ENCODE measurements at places on chromosomes 4 and X.

- no peak for DNase-seq
Observed at GRCh38 chr4:43244688-43245382, 352.3 kb downstream of the GRXCR1 start.

GRCh38 chr4:61128682-61129081 lies 71.4 kb upstream of the ADGRL3 start:
- DNase-seq = no peak

DNA sequence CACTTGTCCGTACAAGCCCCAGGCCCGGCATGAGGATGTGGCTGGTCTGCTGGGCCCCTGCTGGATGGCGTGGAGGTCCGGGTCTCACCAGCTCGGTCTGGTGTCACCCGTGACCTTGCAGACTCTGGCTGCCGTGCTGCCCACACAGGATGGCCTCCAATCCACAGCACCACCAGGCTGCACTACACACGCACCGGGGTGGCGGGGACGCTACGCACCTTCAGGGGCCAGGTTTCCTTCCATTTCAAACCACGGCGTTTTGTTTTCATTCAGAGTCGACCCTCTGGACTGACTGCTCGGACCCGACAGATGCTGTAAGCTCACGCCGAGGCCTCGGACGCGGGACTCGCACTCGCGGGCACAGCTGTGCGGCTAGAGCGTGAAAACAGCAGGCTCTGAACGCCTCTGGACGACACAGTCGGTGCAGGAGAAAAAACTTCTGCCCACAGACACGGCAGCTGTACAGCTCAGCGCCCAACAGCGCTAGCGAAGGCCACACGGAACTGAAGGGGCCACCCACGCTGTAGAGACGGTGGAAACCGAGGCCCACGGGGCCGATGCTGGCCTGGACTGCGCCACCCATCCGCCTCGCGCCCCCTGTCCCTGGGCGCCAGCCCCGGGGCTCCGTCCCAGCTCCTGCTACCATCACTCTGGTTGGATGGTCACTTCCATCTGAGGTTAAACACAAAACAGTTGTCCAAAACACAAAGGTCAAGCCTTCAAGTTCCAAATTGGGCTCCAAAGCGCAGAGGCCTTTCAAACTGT lies 40.0 kb downstream of the FAM53A start:
- DNase-seq = no peak

DNA sequence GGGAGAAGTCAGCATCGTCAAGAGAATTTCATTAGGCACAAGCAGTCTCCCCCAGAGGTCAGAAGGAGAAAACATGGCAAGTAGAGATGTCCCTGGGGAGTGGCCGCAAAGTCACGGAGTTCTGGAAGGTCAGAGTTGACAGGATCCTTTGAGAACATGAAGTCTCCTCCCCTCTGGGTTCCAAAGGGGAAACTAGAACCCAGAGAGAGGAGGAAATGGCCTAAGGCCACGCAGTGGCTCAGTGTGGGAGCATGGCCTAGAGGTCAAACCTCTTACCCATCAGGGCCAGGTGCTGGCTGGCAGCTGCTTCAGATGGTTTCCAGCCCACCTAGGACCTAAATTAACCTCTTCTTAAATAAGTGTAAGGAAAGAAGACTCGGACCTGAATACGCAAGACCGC lies 884 bp downstream of the IDH3G start:
- DNase-seq = peak; percentile 12

GRCh38 chr4:166341992-166342391 lies 469.0 kb downstream of the TLL1 start:
- no peak for DNase-seq

GRCh38 chr4:71231129-71232055 lies 107.4 kb upstream of the SLC4A4 start:
- DNase-seq = no peak

- no peak for DNase-seq
Observed at GRCh38 chr4:151114338-151114737, 14.9 kb downstream of the RPS3A start.

GRCh38 chrX:152943826-152944225 lies 46.0 kb downstream of the ZNF185 start:
- DNase-seq = no peak

- DNase-seq = no peak
Observed at GRCh38 chrX:17411205-17411604, 36.2 kb downstream of the NHS start.

DNA sequence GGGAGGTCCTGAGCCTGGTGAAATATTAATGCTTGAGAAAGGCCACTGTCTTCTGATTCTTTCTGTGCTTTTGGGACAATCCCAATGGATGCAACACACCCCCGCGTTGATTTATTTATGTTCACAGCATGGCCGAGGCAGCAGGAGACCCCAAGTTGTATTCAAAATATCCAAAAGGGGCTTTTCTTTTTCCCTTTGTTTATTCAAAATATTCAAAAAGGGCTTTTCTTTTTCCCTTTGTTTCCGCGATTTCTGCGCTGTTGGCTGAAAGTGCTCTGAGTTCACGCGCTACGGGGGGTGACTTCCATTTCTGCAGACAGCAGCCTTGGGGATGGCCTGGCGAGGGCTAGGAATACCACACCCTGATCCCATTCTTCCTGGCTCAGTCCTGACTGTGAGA lies 59.5 kb upstream of the PPP2R3B start:
- no peak for DNase-seq

DNA sequence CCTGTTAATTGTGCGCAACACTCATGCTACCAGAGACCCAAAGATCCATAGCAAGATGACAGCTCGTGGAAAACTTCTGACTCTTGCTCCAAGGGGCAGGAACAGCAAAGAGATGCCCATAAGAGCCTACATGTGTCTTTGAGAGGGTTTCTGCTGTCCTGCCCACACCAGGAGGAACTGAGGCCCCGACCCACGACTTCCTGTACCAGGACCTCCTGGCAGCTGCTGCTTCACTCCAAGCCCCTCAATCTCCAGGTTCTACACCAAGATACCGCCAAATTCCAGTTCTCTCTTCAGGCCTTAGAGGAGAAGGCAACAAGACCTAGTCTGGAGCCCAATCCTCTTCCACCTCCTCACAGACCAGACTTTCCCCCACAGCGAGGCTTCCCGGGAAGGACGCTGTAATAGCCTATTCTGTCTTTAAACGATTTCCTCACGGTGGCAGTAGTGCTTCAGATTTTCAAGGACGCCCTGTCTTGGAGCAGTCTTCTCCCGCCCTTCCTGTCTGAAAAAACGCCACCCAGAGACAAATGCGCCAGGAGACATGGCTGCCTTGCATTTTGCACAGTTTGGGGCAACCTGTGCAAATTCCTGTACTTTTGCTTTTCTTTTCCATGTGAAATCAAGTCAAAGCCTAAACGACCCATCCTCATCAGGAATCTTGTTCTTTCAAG lies 230.2 kb upstream of the STK26 start:
- peak; percentile 77 for DNase-seq

DNA sequence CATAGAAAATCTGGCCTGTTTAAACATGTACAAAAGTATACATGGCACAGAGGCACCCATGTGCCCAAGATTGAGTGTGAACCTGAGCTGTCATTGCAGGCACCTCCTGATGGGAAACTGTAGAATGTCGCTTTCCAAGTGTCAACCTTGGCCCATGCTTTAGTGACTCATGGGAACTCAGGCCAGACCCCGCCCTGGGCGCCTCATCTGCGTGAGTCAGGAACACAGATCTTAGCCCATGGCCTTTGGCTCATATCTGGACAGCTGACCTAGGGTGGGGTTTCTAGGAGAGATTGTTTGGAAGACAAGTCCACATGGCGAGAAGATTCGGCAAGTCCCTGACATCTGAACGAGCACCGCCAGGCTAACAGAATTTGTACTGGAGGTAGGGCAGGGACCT lies 50.0 kb downstream of the CYTL1 start:
- no peak for DNase-seq

GRCh38 chrX:72465889-72466288 lies 106.8 kb downstream of the HDAC8 start:
- no peak for DNase-seq

- no peak for DNase-seq
Observed at GRCh38 chr4:31125496-31125895, 405.3 kb downstream of the PCDH7 start.

DNA sequence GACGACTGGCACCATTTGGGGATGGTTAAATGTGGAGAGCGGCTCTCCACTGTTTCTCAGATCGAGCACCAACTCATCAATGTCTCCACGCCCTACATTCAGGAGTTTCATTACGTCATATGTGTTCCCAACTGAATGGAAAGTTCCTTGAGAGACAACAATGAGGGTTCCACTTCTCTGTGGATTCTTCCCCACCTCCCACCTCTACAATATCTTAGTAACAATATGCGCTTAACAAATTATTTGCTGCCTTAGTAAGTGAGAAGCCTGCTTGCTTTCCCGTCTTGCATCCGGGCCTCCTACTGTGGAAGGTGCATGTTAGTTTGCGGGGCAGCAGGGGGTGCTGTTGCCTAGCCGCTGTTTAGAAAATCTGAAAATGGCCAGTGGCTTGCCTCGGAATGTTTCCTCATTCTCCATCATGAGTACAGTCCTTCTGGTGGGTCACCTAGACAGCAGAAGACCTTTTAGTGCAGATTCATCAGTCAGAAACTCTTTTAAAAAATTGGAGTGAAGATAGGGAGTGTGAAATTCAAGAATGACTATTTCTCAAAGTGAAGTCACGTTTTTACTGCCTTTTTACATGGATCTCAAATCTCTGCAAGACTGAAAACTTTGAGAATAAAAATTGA lies 55.7 kb downstream of the PHOX2B start:
- peak; percentile 66 for DNase-seq

GRCh38 chrX:128929271-128930057 lies 593.8 kb downstream of the SMARCA1 start:
- DNase-seq = no peak

DNA sequence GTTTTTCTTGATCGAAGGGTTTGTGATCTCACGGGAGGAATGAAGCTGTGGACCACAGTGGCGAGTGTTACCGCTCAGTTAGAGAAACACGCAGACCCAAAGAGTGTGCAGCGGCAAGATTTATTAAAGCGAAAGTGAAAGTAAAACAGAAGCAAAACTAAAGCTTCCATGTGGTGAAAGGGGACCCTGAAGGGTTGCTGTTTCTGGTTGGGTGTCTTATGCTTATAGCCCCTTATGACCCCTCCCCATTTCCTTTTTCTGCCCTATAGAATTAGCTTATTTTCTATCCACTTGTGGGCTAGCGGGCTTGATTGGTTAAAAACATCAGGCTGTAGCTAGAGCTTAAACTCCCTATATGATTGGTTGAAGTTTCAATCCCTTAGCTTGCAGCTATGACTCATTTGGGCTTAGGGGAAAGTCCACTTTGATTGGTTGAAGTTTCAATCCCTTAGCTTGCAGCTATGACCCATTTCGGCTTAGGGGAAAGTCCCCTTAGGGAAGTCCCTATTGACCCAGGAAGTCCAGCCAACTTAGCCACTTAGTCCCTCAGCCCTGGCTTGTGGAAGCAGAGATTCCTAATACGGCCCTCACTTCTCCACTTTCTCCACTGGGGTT lies 171.2 kb upstream of the NWD2 start:
- DNase-seq = no peak

DNA sequence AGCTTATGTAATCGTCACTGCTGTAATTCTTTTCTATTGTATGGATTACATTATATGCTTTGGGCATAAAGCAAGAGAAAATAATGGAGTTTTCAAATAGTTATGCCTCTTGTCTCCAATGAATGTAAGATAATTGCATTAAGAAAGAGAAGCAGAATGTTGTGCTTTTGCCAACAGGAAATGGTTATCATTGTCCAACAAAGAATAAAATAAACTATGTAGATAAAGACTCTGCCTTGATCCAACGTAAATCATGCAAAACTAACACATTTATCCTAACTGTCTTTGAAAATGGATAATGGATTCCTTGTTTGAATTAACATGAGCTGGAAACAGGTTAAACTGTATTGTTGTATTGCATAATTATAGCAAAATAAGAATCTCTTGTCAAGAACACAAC lies 1709.0 kb downstream of the PCDH7 start:
- DNase-seq = no peak

- DNase-seq = no peak
Observed at GRCh38 chr4:8316251-8316771, 46.8 kb downstream of the HTRA3 start.

GRCh38 chrX:19174401-19175025 lies 52.2 kb upstream of the ADGRG2 start:
- DNase-seq = peak; percentile 3

DNA sequence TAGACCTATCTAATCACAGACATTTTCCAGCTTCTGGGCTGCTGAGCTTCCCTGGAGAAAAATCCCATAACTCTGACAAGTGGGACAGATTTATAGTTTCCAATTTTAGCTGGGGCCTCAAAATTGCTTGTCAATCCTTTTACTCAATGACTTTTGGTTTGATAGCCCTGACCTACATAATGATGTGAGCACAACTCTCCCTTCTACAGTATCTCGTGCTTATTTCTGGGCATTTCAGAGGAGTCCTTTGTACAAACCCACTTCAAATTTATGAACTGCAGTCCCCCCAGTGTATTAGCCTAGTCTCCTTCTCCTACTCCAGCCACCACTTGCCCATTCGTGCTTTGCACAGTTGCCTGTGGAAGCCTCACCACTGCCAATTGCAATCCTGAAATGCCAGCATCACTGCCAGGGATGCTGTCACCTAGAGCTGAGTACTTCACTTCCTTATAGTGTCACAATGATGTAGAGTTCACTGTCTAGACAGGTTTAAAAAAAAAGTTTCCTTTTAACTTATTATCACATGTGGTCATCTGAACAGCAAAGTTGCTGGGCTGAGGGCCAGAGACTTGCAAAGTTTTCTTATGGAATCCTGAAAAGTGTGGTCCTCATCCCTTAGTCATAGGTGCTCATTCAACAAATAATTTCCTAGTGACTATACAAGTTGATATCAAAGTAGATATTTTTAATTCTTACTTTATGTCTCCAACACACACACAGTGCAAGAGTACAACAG lies 21.2 kb downstream of the TRAM1L1 start:
- DNase-seq = peak; percentile 2

DNA sequence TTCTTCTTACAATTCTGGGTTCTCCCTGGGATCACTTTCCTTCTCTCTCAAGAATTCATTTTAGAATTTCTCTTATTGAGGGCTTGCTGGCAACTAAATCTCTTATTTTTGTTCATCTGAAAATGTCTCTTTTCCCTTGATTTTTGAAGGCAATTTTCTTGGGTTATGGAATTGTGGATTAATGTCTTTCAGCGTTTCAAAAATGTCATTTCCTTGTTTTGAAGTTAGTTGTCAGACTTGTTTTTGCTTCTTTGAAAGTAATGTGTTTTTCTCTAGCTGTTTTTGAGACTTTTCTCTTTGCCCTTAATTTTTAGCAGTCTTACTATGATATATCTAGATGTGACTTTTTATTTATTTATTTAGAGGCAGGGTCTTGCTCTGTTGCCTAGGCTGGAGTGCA lies 205.7 kb downstream of the CHIC2 start:
- DNase-seq = no peak

DNA sequence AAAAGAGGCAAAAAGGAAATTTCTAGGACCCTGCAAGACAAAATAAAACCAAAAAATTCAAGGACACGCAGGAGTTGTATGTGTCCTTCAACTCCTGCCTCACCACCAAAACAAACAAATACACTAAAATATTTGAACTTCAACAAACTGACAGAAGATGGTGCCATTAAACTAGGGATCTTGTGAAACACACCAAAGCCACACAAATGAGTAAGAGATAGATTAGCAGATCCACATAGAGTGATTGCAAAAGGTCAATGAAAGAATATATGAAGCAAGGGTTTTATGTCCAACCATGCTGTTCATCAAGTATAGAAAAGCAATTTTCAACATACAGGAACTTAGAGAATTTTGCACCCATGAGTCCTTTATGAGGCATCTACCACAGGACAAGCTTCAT lies 40.1 kb upstream of the SCML1 start:
- no peak for DNase-seq

Data from kidney capillary endothelial cell (primary cell).